ENCODE measurements at places on chromosomes 7 and 10.

- DNase-seq: no peak
Observed at GRCh38 chr10:123621492-123621891, 44.7 kb upstream of the GPR26 start.

DNA sequence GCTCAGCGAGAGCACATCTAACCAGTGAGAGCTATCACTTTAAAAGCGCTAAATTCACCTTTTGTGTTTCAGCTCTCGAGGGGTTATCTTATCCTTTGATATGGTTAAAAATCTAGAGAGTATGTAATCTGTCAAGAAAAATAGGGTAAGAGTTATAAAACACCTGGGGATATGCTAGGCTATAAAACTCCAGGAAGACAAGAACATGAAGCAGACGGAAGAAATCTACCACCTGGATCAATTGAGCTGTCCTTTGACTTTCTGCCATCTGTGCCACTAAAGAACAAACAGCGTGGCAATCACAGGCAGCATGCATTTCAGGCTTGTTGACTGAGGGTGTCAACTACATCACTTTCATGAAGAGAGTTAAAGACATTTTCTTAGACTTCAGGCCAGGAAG, 83.1 kb downstream of the ZNF248 start:
- no peak for DNase-seq

DNA sequence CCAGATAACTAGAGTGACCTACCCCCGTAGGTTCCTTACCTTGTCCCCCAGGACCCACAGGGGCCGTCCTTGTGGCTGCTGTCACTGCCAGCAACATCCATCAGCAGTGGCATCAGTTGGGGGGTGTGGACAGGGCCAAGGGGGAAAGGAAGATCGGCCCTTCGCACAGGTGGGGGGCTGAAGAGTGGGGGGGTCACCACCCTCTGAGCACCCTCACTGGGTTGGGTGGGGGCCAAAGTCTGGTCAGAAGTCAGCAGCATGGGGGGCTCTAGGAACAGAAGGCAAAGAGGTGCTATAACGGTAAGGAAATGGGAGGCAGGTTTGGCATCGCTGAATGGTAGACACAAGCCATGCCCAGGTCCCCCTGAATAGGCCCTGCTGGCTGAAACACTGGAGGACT, 4.6 kb downstream of the NOBOX start:
- no peak for DNase-seq

DNA sequence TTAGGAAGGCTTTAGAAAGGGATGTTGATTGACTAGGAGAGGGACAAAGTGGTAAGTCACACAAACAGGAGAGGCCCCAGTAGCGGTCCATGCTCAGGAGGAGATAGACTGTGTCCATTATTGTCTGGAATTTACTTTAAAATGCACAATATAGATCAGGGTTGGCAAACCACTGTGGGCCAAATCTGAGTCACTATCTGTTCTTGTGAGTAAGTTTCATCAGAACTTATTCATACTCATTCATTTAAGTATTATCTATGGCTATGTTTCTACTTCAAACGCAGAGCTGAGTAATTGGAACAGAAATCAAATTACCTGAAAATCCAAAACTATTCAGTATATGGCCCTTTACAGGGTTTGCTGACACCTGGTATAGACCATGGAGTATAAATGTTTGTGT, 166.5 kb downstream of the COL28A1 start:
- DNase-seq: no peak

- DNase-seq: no peak
Observed at GRCh38 chr7:140920745-140921144, 4.0 kb downstream of the BRAF start.

DNA sequence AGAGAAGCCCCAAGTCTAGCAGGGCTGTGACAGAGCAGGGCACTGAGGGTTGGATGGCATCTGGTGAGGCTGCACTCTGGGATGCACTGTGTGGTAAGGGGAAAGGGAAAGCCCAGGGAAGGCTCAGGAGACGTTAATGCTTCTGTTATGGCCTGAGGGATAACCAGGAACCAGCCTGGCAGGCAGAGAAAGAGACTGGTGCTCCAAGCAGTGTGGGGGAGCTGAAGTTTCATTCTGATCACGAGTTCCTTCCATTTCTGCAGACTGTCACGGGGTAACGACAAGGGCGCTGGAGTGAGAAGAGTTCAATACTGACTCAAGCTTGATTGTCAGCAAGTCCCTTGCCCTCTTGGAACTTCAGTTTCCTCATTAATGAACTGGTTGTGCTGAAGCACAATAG, 730.9 kb downstream of the GRID1 start:
- no peak for DNase-seq

- DNase-seq: no peak
Observed at GRCh38 chr10:63703113-63703670, 182.0 kb downstream of the REEP3 start.

DNA sequence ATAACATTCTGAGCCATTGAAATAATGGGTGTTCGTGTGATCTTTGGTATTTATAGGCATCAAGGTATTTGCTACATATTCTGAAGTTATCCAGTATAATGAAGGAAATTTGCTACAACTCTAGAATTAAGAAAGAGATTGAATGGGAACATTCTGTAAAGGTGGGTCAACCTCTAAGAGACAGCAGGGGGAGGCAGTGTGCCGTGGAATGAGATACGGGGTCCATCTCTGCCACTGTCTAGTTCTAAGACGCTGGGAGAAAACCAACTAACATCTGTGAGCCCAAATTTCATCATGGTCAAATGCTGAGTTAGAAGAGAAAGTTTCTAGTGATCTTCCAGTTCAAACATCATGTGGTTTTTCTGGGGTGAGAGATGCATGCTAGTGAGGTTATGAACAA, 368.9 kb downstream of the SORCS1 start:
- DNase-seq: no peak

DNA sequence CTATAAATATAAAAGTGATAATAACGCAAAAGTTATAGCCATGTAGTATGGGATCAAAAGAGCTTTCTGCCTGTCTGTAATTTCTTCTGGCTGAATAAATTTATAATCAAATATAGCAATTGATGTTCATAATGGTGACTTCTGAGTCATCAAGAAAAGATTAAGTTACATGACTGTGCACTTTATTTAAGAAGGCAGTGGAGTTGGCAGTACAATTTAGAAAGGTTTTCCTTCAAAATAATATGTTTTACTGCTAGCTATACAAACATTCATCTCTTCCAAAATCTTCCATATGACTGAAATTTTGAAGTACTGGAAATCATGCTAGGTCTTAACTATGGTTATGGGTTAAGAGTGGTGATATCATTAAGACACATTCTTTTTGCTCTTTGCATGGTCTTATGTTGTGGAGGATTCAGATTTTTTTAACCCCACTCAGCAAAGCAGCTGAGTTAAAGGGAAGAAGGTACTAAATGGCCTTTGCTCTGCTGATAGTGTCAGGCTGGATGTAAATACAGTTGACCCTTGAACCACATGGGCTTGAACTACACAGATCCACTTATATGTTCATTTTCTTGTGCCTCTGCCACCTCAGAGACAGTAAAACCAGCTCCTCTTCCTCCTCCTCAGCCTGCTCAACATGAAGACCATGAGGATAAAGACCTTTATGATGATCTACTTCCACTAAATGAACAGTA, 323.6 kb downstream of the BBS9 start:
- DNase-seq: no peak

DNA sequence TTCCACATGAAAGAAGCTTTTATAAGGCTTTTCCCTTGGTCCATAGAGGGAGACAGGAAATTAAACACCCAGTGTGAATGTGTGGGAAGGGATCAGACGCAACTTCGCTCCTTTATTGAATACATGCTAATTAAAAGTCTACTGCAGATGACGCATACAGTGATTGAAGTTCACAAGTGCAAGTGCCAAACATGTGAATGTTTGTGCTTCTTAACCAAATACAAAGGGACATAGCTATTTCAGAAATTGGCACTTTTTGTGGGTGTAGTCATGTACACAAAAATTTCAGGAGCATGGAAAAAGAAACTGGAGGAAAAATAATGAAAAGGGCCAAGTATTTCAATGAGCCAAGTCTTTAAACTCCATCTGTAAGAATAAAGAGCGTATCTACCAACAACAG, 283.7 kb downstream of the SKAP2 start:
- DNase-seq: no peak

DNA sequence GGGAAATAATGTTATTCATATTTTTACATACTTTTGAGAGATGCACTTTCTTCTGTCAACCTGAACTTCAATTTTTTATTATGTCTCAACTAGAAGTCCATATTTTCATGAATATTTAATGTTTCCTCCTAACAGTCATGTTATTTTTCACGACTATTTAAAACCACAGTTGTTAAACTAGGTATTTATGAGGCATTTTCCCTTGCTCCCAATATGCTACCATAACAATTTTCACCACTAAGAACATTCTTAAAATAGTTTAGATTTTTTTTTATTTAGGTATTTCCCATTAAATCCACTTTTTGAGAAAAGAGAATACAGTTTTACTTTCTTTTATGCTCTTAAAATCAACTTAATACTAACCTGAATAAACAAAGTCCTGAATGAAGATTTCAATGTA, 89.4 kb downstream of the JAZF1 start:
- DNase-seq: no peak

DNA sequence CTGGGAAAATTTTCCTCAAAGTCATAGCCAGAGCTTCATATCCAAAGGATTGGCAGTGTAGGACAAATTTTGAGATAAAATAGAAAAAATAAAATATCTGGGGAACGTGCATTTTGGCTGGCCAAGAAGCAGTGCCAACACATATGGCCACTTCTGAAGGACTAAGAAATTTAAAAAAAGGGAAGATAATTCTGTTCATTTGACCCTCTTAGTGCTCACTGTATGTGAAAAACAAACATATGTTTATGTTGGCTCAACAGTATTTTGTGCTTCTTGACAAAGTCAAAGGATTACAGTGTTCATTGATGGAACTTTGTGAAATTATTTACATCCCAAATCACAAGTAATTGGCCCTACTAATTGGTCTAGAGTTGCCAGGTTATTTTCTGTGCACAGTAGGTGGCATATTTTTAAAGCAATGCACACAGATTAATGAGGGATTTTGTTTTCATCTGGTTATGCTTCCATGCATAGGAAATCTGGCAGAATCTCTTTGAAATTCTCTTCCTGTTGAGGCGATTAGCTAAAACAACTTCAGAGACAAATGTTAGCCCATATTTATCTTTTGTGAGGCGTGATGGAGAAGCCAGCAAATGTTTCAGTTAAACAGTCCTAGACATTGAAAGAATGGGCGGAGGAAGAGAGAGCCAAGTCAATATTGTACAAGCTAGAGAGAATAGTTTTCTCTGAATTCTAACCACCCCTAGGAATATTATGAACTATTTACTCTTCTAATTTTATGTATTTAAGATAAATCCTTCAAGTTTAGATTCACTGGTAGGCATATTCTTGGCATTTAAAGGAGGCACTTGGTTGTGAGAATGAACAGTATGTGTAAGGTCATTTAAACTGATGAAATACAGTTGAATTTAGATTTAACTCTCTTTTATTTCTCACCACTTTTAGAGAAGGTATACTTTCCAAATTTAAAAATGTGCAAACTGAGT, 237.7 kb upstream of the MBL2 start:
- no peak for DNase-seq

GRCh38 chr7:130359276-130359857, 14.8 kb downstream of the CPA5 start:
- DNase-seq: no peak

DNA sequence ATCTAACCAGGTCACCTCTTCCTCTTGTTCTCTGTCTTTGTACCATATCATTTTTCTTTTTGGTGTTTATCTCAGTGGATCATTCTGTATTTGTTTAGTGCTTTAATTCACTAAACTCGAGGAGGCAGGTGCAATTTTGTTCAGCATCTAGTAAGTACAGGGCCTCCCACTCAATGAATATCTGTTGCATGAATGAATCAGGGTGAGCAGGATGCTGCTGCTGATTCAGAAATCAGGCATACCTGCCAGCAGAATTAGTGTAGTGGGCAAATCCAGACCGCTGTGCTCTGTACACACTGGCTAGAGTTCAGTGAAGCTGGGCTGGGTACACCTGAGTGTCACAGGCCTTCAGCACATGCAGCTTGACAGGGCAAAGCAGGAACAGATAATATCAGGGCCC, 511.9 kb downstream of the SUGCT start:
- DNase-seq: no peak

DNA sequence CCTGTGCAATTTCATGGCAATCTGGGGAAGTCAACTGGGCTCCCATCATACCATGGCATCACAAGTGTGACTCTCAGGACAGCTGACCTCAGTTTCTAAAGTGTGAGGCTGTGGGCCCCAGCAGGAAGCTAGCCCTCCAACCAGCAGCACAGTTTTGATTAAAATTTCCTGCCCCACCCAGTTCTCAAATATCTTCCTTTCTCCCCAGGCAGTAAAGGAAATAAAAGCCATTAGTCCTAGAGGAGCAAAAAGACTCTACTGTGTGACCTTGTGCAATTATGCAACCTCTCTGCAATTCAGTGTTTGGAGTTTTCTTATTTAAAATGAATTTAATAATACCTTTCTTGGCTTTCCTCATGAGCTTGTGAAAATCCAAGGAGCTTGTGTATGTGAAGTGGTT, 143.1 kb upstream of the CDCA7L start:
- no peak for DNase-seq

GRCh38 chr10:42850931-42851330, 68.3 kb downstream of the BMS1 start:
- DNase-seq: no peak

DNA sequence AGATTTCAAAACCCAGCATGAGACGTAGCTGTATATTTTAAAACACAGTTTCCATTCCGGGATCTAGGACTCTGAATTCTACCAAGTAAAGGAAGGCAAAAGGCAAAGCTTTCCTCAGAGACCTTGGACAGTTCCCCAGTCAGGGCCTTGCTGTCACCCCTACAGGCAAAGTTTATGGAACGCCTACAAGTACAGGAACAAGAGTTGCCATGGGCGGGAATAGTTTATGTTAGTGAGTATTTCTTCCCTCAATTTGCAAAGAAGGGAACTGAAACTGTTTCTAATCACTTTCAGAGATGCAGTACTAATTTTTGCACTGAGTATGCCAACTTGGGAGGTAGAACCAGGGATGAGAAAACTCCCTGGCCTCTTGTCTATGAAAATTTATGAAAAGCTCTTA, 68.2 kb upstream of the LRGUK start:
- no peak for DNase-seq

DNA sequence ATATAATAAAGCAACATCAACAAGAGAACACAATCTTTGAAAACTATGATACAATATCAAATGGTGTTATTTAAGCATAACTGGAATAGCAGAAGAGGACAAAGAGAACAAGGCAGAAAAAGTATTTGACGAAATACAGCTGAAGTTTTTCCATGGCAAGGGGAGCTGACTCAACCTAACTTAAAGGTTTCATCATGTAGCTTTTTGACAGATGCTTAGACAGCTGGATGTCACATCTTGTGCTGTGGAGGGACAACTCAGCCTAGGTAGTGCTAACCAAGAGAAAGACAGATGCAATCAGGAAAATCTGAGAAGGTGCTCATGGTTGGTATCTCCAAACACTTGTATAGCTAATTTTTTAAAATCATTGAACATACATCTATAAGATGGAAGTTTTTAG, 208.2 kb downstream of the TFEC start:
- DNase-seq: no peak

GRCh38 chr7:27173511-27173955, 587 bp downstream of the HOXA10 start:
- DNase-seq: no peak

- no peak for DNase-seq
Observed at GRCh38 chr10:29142516-29143314, 146.2 kb upstream of the LYZL1 start.
